ENCODE measurements at places on chromosomes 4 and X. TPM values are rescaled to one million over a fixed set of nuclear protein-coding genes. Genes with fewer than 3 reads are reported as not detected.

The HERC5 gene
- 1.1 TPM for total RNA-seq

The DMRTC1 gene
- total RNA-seq: not detected

The TCEANC gene
- 1.8 TPM for total RNA-seq

The CENPVL3 gene
- total RNA-seq: not detected

The PNMA6F gene
- not detected for total RNA-seq

The PASD1 gene
- total RNA-seq: not detected

The HSPA4L gene
- 2.3 TPM for total RNA-seq

The ZXDB gene
- 2.6 TPM for total RNA-seq

The SMARCA1 gene
- total RNA-seq: 59.3 TPM

The MPC1L gene
- not detected for total RNA-seq

The RNF150 gene
- 0.30 TPM for total RNA-seq

The MMRN1 gene
- 0.35 TPM for total RNA-seq

The ETDA gene
- total RNA-seq: not detected

The WDR17 gene
- total RNA-seq: 0.15 TPM

The TMEM150C gene
- total RNA-seq: 1.5 TPM

The DCAF8L2 gene
- total RNA-seq: not detected

The CPLX1 gene
- not detected for total RNA-seq

The CSAG1 gene
- not detected for total RNA-seq

The OCIAD2 gene
- 225 TPM for total RNA-seq

The GAGE12J gene
- not detected for total RNA-seq

The KIF4A gene
- 5.2 TPM for total RNA-seq

The KLHL13 gene
- total RNA-seq: 48.4 TPM

The CXCL8 gene
- not detected for total RNA-seq

The NHSL2 gene
- 0.45 TPM for total RNA-seq

The ARHGAP36 gene
- not detected for total RNA-seq

The STOX2 gene
- total RNA-seq: 0.82 TPM

The SSX4B gene
- not detected for total RNA-seq

The MAOB gene
- 0.12 TPM for total RNA-seq

The RPS6KA3 gene
- 20.7 TPM for total RNA-seq

The NPY5R gene
- not detected for total RNA-seq

The CD99L2 gene
- 26.9 TPM for total RNA-seq

The RBMXL3 gene
- not detected for total RNA-seq

The MAGEA2B gene
- not detected for total RNA-seq

The SOX3 gene
- total RNA-seq: not detected

Measured in smooth muscle cell of the coronary artery (primary cell).